ENCODE measurements at places on chromosomes 2 and 18.

DNA sequence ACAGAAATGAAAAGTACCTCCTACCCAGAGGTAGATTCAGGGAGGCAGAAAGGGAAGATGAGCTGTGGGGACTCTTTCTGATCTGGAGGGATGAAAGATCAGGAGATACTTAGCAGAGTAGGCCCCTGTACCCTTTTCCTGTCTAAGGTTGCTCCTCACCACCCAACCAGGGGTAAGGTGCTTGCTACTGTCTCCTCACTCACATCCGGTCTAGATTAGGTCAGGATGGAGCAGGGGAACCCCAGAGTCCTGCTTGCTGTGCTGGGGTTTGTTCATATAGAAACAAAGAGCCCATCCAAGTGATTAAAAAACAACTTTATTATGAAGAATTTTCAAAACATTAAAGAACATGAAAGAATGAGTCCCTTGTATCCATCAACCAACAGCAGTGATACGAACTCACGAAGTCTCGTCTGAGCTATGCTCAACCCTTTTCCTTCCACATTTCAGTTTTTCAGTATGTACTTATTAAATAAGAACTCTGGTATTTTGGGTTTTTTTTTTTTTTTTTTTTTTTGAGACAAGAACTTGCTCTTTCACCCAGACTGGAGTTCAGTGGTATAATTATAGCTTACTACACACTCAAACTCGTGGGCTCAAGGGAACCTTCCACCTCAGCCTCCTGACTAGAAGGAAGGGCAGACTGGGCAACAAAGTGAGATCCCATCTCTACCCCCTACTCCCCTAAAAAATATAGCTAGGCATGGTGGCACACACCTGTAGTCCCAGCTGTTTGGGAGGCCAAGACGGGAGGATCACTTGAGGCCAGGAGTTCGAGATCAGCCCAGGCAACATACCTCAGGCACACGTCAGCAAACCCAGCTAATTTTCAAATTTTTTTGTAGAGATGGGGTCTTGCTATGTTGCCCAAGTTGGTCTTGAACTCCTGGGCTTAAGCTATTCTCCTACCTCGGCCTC is 28.5 kb upstream of the MCFD2 start:
- no peak for DNase-seq

DNA sequence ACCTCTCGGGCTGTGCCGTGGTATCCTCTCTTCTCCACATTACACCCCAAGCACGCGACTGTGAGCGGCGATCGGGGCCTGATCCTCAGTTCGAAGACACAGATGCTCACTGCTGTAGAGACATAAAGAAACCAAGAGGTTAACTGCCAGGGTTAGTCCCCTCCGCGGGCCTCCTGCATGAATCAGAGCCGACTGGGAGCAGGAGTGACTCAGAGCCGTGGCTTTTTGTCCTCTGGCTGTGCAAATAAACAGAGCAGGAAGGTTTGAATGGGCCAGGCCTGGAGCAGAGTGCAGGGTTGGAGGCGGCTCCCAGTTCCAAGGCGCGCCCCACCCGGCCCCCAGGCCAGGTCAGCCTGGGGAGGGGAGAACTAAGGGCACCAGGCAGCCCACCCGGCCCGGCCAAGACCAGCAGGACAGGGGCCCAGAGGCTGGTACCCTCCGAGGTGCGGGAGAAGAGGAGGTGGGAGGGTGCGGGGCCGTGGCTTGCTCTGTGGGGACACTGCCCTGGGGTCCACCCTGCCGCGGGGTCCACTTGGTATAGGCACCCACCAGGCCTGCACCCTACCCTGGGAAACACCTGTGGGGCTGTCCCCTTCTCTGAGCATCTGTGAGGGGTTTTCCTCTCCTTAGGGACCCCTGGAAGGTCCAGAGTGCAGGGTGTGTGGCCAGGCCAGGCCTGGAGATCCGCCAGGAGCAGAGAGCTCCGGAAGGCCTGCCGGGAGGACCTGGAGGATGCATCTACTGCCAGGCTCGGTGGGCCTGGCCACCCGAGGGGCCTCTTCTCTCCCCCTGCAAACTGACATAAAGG is 16.5 kb downstream of the TWIST2 start:
- DNase-seq: peak; percentile 51

DNA sequence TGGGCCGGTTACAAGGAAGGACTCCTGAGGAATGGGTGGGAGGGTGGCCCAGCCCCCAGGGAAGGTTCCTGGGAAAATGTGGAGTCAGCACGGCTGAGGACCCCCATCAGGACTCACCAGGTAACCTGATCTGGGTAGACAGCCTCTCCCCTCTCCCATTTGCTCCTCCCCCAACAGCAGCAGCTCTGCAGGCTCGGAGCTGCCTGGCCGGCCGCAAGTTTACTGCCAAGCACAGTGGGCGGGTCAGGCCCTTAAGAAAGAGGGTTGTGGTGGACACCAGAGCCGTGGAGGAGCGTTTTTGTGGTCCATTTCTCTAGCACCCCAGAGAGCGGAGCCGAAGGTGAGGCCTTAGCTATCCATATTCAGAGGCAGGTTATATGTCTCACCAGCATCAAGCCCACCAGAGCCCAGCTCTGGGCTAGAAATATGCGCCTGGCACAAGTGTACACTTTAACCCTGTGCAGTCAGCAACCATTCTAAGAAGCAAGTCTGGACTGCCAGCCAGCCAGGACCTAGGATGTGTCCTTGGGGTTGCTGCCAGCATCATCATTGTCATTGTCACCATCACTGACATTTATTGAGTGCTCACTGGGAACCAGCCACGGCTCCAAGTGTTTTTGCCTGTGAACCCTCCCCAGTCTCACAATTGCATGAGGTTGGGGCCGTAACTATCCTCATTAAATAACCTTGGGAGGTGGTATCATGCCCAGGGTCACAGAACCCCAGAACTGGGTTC is 190.1 kb downstream of the KLHL29 start:
- no peak for DNase-seq

DNA sequence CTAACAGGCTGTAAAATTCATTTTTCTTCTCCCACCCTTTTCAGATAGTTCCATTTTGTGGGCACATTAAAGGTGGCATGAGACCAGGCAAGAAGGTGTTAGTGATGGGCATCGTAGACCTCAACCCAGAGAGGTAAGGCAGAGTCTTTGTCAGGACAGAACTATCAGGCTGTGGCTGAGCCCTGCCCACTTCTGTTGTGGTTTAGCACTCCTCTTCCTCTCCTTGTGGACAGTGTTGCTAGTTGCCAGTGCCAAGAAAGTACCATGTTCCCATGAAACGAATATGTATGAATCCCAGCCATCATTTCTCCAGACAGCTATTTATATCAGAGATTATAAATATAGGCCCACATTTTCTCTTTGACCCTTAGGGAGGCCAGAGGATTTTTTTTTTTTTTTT is 1.6 kb downstream of the LGALSL start:
- DNase-seq: no peak

GRCh38 chr2:187453078-187453641 is 5.1 kb upstream of the CALCRL start:
- no peak for DNase-seq

DNA sequence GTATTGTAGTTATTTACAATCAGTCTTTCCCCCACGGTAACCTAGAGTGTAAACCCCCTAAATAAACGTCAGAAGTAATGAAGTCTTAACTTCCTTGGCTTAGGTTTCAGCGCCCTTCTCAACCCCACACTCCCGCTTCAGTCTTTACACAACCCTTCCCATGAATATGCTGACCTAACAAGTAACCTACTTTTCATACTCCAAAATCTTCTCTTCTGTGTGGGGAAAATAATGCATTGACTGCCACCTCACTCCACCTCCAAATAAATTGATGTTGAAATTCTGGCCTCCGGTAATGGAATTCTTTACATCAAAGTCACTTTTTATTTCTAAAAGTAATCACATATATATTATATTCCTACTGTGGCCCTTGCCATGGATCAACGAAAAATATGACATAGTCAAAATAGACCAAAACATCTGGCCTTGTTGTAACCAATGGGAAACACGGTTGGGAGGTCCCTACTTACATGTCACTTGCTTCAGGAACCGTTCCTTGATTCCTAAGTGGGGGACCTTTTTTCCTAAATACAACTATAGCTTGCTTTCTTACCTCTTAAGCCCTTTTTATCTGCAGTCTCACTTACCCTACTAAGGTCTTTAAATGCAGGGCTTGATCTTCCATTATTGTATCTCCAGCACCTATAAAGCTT is 961 bp downstream of the GEN1 start:
- no peak for DNase-seq

DNA sequence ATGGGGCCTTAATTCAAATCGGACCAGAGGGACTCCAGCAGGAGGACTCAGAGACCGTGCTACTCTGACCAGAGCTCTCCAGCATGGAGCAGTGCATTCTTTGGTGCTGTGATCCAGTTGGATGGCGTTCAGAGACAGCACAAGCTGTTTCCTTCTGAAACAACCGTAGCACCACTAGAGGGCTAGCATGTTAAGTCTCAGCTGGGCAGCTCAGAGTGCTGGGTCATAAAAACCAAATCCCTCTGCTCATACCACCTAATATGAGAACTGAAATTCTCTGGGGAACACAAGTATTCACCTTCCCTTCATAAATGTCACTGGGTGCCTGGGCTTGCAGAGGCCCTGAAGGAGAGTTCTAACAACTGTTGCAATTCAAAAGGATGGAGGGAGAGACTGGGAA is 97.7 kb upstream of the TFCP2L1 start:
- no peak for DNase-seq

DNA sequence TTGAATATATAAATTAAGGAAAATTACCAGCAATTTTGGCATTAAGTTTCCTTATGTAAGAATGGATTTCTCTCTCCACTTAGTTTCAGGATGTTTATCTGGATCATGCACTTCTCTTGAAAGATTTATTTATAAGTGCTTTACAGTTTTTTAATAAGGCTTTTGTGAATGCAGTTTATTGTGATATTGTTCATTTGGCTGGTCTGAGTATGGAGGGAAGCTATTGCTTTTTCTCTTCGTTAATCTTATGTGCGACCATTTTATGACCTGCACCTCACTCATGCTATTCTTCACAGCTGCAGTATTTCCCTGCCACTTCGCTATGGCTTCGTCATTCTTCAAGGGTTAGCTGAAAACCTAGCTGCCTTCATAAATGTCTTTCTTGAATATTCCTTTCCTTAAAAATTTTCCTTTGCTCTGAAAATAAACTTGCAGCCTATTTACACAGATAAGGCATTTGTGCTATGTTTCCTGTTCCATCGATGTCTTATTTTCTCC is 233.4 kb downstream of the SOCS6 start:
- DNase-seq: no peak

GRCh38 chr2:157903151-157903550 is 27.0 kb upstream of the ACVR1 start:
- no peak for DNase-seq

DNA sequence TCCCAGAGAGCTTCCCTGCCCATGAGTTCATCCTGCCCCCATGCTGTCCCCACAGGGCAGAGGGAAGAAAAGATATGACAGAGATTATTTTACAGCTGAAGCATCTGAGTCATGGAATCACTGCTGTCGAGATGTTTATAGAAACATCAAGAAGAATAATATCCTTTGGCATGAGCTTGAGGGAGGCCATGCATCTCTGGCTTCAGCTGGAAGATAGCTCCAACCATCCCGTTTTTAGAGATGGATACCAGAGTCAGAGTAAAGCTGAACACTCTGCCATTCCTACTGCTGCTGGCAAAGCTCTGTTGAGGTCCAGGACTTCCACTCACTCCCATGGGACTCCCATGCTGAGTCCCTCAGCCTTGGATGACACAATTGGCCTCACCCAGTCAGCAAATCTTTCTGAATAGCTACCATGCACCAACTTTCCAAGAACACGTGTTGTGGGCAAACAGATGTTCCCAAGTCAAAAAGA is 167.8 kb downstream of the TTC32 start:
- no peak for DNase-seq

DNA sequence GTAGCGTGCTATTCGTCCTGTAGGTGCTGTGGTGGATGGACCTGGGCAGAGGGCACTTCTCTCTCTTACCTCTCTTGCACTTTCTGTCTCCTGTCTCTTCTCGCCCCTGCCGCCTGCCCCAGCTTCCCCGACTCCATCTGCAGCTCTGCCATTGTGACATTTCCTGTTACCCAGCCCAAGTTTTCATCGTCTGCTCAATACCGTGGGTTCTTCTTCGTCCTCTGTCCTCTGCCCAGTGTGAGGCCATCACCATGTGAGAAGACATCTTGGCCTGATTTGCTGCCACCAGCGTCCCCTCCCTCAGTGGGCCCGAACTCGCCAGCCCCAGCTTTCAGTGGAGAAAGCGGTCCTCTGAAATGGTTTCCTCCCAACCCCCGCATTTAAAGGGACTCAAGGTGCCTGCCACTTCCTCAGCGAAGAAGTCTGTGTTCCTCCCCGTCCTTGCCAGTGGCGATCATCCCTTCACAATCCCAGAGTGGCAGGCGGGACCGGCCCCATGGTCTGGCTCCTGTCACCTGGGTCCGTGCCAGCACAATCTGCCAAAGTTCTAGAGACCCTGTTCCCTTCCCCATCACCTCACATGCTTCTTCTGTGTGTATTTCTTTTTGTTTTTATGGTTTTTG is 18.0 kb downstream of the TGOLN2 start:
- no peak for DNase-seq

DNA sequence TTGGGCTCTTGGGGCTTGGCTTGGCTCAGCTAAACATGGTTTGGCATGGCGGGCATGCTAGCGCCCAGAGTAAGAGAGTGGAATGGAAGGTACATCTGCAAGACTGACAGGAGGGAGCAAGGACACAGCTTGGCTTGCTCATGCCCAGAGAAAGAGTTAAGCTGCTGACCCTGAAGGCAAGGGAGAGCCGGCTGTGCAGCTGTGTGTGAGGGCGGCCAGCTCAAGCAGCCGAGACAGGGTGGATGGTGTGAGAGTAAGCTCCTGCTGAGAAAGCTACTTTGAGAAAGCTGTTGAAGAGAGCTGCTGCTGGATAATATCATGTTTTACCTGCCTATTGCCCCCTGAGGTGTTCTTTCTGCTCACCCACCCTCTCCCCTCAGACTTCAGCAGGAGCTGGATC is 135.6 kb downstream of the CCBE1 start:
- DNase-seq: no peak

DNA sequence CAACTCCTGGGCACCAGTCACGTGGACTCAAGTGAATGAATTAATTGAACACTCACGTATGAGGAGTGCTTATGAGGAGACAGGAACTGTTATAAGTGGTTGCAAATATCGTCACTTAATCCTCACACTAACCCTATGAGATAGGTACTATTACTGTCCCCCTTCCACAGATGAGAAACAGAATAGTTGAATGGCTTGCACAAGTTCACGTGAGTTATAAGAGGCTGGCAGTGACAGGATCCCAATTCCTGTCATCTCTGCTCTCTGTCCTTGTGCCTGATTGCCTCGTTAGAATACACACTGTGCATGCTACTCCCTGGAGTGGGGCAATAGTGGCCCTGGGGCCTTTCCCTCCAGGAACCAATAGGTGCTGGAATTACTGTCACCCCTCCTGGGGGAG is 253.5 kb downstream of the DYSF start:
- no peak for DNase-seq

DNA sequence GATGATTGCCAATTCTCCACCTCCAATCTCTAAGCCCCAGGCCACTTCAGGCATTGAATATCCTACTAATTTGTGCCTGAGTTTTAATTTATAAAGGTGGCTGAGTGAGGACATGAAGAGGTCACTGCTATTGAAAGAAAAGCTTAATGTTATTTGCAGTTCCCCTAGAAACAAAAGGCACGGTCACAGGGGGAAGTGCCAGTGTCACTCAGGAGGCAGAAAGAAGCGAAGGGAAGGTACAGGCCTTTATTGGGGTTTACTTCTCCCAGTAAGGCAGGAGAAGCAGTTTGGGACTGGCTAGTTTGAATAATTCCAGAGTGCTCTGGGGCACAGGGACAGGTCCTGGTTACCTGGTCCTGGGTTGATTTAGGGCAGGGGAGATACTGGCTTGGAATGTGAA is 1.7 kb upstream of the ABHD1 start:
- DNase-seq: no peak

GRCh38 chr2:123840574-123840973 is 184.5 kb upstream of the CNTNAP5 start:
- DNase-seq: no peak

GRCh38 chr2:197145471-197146056 is 165.0 kb downstream of the ANKRD44 start:
- DNase-seq: no peak
